ENCODE measurements at places on chromosomes 3 and 15.
A peak's percentile ranks its signal among the peaks of the same experiment; 100 is the strongest.

GRCh38 chr15:88902221-88902835, 7.0 kb upstream of the HAPLN3 start:
- no peak for DNase-seq

DNA sequence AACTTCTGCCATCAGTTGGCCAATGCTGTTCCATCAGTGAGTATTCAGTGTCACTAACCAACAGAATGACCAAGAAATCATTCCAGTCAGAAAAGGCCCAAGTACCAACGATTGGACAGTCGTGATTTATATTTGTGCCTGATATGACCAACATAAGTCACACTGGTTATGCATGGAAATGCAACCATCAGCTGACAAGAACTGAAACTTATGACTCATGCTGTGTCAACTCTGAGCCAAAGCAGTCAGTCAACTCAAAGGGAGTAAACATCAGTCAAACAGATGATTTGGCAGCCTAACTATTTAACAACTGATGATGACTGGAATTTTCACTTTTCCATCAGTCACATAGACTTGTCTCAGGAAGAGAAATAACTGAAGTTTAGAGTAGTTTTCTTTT, 142.4 kb downstream of the ANXA2 start:
- no peak for DNase-seq

DNA sequence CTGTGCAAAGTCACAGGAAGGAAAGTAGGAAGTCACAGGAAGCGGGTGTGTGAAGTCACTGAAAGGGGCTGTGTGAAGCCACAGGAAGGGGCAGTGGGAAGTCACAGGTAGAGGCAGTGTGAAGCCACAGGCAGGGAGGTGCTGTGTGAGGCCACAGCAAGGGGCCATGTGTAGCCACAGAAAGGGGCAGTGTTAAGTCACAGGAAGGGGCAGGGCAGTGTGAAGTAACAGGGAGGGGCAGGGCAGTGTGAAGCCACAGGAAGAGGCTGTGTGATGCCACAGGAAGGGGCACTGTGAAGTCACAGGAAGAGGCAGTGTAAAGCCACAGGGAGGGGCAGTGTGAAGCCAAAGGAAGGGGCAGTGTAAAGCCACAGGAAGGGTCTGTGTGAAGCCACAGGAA, 36.5 kb downstream of the GASK1A start:
- no peak for DNase-seq

DNA sequence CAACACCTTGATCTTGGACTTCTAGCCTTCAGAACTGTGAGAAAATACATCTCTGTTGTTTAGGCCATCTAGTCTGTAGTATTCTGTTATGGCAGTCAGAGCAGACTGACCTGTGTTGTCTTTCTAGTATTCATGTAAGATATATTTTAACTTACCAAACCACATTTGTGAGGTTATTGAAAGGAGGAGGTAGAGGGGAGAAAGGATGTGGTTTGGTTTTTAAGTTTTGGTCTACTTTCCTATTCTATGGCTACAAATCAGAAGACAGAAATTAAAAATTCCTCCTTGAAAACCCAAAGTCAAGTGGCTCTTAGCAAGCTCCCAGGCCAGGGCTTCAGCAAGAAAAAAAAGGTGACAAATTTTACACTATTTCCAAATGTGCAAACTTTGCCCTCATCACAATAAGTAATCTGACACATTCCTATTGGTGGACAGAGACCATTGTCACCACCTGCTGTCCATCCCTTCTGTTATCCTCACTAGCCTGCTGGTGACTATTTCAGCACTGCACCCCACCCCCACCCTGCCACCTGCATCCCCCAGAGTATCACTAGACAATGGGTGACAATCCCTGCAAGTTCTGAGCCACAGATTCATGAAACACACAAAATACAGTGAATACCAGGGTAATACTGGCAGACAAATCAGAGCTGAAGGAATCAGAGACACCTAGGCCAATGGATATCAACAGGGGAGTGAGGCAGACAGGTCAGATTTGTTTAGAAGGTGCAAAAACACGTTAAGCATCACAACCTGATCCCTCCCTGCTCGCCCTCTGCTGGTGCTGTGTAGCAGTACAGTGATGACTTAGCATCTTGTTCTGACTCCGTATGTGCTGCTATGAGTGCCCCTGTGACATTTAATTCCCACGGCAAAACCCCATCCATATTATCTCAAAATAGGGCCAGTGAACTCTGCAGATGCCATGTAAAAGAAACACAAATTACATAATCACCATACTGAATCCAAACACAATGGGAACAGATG, 79.0 kb upstream of the DCLK3 start:
- DNase-seq = peak; percentile 9

GRCh38 chr3:66994588-66994987, 3.5 kb upstream of the KBTBD8 start:
- DNase-seq = no peak

GRCh38 chr15:93826790-93827189, 404.6 kb upstream of the MCTP2 start:
- no peak for DNase-seq

GRCh38 chr15:70870051-70870450, 16.1 kb upstream of the LARP6 start:
- DNase-seq = peak; percentile 88
